ENCODE measurements at places on chromosomes 1 and 21.

DNA sequence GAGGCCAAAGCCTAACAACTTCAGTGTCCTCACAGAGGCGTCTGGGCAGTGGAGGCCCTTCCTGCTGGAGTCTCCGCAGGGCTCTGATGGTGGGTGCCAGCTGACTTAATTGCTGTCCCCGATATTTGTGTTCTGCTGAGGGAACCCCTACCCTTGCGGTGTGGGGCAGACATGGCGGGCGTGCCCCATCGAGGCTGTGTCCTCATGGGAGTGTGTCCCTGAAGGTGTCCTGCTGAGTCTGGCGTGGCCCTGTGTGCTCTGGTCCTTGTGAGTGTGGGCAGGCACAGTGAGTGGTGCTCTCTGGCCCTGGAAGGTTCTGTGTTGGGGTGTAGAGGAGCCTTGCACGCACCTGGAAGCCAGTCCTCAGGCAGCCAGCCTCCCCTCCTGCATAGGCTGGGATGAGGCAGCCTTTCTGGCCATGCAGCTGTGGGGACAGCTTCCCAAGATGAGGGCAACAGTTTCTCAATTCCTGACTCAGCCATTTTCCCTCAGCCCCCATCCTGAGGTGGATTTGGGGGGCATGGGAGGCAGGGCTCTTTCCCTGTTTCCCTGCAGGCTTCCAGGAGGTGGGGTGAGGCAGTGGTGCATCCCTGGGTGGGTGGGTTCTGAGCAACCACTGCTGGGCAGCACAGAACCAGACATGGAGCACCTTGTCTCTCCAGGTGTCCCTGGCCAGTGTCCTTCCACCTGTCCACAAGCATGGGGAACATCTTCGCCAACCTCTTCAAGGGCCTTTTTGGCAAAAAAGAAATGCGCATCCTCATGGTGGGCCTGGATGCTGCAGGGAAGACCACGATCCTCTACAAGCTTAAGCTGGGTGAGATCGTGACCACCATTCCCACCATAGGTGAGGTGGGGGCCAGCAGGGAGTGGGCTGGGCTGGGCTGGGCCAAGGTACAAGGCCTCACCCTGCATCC, 6.5 kb downstream of the C1orf35 start:
- DNase-seq, result no peak

GRCh38 chr1:60066001-60066400, 7.6 kb downstream of the C1orf87 start:
- no peak for DNase-seq

DNA sequence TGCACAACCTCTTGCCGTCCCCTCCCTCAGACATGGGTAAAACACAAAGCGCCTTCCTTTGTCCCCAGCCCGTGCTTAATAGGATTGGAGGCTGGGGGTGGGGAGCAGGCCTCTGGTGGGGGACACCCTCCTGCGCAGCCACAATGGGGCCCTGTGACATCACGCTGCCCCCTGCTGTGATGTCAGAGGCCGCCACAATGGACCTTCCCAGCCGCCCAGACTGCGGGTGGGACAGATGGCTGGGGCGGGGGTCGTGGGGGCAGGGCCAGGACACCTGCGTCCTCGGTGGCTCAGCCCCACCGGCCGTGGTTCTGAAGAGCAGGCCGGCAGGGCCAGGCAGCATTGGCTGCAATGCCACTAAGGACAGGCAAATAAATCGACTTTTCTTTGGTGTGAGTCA, 39.9 kb downstream of the EPHA2 start:
- DNase-seq, result no peak

DNA sequence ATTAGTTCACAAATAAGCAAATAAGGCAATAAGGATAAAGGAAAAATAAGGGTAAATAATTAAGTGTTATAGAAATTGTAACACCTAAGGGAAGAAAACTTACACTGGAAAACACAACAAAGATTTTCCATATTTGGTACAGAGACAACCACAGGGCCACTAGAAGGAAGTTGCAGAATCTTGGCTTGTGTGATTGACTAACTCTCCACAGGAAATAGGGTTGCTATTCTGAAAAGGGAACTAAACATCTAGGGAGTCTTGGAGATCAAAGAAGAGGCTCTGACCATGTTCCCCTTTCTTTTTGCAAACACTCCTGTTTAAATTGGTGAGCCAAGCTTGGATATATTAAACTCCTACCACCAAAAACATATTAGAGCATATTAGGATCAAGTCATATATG, 59.1 kb downstream of the APCS start:
- DNase-seq, result no peak

- DNase-seq, result no peak
Observed at GRCh38 chr21:35829067-35829466, 231.3 kb downstream of the SETD4 start.

- DNase-seq, result no peak
Observed at GRCh38 chr21:27507695-27508094, 540.8 kb upstream of the ADAMTS5 start.

- DNase-seq, result no peak
Observed at GRCh38 chr1:185045814-185046492, 595 bp downstream of the RNF2 start.

DNA sequence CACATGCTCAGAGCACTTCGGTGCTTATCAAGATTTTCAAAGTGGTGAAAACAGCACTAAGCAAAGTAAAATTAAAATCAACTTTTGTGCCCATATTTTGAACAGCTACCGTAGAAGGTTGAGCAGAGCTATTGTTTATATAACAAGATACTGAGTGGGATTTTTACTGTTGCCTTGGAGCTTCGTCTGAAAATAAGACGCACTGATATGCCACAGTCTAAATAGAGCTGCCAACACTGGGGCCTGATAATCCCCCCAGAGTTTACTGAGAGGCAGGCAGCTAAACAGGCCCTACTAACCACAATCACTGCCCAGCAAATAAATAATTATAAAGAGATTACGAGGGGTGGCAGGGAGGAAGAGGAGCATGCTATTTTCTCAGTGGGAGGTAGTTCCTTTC, 650 bp upstream of the CCDC190 start:
- DNase-seq, result no peak

DNA sequence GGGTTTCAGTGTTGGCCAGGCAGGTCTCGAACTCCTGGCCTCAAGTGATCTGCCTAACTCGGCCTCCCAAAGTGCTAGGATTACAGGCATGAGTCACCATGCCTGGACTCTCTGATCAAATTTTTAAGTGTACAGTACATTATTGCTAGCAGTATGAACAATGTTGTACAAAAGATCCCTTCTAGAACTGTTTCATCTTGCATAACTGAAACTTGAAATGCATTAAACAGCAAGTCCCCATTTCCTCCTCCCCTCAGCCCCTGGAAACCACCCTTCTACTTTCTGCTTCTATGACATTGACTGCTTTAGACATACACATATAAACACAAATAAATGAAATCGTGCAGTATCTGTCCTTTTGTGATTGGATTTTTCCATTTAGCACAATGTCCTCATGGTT, 463.4 kb downstream of the PTPRC start:
- DNase-seq, result no peak

GRCh38 chr1:207407655-207408260, 46.4 kb upstream of the CR2 start:
- no peak for DNase-seq

DNA sequence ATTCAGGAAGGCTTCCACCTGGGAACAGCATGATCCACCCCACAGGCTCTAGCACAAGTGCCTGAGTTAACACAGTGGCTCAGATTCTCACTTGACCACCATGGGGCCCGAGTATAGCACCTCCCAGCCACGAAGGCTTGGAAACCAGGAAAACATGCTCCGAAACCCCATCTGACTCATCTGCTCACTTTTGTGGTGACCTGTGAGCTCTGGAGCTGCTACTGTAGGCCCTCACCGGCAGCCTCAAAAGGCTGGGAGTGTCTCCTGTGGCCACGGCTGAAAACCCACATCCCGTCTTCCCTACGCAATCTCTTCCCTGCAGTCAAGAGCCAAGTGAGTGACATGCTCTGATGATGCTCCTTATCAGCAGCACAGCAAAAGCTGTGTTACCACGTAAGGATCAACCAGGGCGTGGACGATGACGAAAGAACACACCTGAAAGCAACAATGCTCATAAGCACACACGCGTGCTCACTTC, 81.4 kb downstream of the TGFBR3 start:
- peak; percentile 16 for DNase-seq

DNA sequence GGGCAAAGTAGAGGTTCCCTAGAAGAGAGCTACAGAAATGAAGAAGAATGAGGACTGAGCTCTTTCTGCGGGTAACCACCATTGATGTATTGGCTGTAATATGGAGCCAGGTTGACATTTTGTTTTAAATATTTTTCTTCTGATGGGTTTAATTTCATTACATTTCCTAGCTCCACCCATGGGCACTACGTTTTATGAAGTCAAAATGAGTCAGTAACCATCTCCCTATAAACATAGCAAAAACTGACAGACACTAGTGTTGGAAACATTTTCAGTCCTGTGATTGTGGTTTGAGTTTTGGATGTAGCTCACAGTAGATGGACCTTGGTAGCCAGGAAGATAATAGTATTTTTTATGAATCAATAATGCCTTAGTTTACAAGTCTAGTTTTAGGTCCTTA, 470.4 kb upstream of the B3GALT2 start:
- no peak for DNase-seq

DNA sequence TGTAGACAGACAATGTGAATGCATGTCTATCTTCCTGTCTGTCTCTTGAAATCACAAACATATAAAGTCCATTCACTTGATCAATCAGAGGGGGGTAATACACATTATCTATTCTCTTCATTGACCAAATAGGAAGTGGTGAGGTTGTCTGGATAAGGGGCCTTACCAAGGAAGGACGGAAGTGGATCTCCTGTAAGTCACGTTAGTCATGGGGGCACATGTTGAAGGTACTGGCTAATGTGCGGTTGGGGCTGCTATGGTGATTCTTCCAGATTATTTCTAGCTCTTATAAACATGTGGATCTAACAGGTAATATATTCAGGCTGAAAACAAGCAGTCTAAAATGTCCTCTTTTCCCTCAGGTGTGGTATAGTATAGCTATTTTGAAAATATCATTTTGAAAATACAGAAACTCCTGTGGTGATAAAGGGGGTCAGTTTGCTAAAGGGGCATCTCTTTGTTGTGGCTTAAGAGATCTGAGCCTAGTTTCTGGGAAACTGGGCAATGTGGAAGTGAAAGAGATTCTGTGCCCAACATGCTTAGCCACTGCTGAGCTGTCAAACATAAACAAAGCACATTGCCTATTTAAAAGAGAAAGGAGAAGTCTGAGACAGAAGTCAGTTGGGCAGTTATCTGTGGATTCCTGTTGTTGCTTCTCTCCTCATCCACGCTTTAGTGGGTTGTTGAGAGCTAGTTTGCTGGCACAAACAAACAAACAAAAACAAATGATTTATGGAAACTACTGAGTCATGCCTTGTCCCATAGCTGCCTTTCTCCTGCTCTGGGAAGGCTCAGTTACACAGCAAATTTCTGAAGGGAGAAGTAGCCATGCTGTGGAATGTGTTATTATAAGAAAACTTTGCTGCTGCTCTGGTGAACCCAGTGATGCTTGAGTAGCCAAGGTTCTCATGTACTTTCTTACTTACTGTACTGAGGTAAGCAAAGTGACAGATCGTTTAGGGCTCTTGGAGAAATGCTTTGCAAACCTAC, 166.9 kb downstream of the HLX start:
- no peak for DNase-seq

GRCh38 chr21:15797577-15798363, 68.0 kb downstream of the USP25 start:
- DNase-seq, result no peak

DNA sequence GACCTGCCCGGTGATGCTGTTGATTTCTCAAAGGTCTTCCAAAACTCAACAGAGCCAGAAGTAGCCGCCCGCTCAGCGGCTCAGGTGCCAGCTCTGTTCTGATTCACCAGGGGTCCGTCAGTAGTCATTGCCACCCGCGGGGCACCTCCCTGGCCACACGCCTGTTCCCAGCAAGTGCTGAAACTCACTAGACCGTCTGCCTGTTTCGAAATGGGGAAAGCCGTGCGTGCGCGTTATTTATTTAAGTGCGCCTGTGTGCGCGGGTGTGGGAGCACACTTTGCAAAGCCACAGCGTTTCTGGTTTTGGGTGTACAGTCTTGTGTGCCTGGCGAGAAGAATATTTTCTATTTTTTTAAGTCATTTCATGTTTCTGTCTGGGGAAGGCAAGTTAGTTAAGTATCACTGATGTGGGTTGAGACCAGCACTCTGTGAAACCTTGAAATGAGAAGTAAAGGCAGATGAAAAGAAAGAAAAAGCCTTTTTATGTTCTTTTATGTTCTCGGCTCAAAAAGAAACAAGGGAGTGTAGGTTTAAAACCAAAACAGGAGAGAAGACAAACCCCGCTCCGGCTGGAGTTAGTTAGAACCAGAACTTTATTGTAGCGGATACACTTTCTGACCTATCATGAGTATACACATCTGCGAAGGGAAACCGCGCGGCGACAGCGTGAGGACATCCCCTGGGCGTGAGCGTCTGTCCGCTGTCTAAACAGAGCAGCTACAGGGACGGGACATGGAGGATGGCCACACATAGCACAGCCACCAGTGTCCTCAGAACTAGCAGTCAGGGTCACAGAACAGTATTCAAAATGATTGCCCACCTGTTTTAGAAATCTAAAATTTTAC, 77.1 kb downstream of the PIK3CD start:
- no peak for DNase-seq

DNA sequence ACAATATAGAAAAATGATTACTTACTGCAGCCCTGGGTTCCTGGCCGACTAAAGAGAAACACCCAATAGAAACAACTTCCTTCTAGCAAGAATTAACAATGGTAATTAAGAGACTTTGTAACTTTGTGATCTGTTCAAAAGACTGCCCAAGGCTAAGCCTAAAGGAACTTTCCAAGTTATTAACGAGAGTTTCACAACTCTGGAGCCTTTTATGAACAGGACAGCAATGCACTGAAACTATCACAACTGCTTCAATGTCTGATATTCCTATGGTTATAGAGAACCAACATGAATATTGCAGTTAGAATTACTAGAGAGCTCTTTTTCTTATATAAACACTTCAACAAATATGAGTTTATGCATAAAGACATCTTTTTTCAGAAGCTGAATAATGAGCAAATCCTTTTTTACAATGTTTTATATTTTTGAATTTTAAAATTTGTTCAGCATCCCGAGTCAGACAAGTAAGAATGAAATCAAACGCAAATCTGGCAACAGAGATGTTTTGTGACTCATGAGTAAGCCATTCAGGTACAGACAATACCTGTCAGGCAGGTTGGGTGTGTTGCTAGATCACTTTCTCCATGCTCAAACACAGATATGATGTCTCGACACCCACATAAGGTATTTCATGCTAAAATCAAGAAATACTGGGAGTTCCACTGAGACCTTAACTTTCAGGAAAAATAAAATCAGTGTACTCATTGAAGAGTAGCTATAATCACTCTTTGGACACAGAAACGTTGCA, 22.2 kb upstream of the KCNJ15 start:
- DNase-seq, result no peak

GRCh38 chr1:246428542-246429308, 78.4 kb downstream of the SMYD3 start:
- no peak for DNase-seq

DNA sequence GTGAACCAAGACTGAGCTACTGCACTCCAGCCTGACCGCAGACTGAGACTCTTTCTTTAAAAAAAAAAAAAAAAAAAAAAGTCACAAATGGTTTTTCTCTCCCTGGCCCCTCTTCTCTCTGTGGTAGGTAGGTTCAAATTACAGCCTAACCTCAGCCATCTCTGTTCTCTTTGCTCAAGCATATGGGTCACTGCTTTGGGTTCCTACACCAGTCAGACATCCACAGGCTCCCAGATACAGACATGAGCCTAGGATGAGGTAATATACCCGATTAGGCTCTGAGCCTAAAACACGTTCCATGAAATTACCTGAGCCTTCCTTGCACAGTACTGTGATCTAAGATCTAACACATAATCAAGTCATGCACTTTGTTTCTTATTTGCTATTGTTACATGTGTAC, 90.5 kb upstream of the JAK1 start:
- no peak for DNase-seq

GRCh38 chr1:239123260-239123659, 263.1 kb upstream of the CHRM3 start:
- DNase-seq, result no peak

Measured in activated naive CD4-positive, alpha-beta T cell (primary cell).